ENCODE measurements at places on chromosomes 1 and 21.

DNA sequence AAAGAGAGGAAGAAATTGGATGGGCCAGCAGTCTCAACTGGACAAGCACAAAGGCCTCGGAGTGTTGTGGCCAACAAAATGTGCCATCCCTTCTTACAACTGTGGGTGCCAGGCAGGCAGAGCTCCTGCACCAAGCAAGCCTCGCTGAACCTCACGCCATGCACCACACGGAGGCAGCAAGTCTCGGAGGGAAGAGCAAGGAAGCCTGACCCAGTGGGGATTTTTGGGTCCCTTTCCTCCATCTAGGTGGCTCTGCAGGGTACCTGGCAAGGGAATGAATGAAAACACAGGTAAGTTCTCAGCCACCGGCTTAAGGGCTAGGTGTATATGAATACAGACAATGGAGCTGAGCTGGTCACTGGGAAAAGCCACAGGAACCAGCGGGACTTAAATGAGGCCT lies 40.8 kb downstream of the HSD3B1 start:
- DNase-seq: no peak

DNA sequence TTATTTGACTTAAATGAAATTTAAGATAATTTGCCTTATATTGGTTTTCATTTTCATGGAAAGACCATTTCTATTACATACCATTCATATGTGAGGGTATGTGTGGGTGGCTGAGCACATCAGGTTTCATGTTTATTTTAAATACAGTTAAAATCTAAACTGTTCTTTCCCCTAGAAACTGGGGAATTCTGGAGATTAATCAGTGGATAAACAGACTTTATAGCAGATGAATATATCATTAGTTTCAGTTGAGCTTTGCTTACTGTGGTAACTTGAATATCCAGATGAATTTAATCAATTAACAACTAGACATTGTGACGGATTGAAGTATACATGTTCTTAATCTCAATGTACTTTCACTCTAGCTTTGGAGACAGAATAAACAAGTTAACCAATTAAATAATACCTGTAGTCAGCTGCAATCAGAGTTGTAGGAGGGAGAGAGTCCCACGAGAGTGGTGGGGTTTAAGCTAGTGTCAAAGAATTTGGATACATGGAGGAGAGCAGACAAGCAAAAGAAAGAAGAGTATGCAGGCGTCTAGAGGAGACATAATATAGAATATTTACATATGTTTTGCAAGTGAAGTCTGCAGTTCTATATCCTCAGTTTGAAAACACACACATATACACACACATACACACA lies 97.6 kb downstream of the PDE4B start:
- no peak for DNase-seq

DNA sequence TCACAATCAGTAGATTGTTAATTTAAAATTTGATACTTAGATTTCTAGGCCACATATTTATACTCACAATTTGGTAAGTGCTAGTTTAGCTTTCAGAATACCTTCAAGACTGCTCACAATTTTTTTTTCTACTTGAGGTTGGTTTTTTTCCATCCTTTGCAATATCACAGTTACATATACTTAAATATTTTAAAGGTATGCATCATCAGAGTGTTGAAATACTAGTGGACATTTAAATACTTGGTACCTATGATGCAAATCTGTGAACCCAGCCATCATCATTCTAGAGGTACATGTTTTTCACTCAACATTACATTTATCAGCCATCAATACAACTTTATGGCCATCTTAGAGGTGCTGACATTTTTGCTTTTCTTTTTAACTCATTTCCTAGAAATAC lies 6.2 kb upstream of the LRRC40 start:
- peak; percentile 16 for DNase-seq

GRCh38 chr1:220235462-220235861 lies 36.8 kb downstream of the RAB3GAP2 start:
- no peak for DNase-seq

GRCh38 chr1:105087506-105087905 lies 1337.8 kb downstream of the AMY1C start:
- no peak for DNase-seq

- no peak for DNase-seq
Observed at GRCh38 chr1:187281085-187281484, 452.3 kb downstream of the PLA2G4A start.

GRCh38 chr1:216892581-216893160 lies 169.4 kb upstream of the ESRRG start:
- no peak for DNase-seq
